GM13976 (cell line): ENCODE measurements at places on chromosomes 2 and 18.

GRCh38 chr2:208363485-208363884 is 43.1 kb upstream of the PTH2R start:
- DNase-seq: no peak

DNA sequence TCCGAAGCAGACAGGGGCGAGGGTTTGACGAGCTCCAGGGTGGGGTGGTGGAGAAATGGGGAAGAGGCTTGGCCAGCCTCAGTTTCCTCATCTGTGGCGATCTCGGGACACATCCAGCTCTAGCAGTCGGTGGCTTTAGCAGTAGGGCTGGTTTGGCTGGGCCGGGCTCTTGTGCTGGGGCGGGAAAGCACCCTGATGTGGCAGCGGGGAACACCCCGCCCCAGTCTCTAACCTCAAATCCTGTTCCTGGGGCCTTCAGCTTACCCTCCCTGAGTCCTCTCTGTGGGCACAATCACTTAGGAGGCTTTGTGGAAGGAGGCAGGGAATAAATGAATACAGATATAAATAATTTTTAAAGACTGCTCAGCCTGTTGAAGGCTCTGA is 26.5 kb upstream of the MCFD2 start:
- peak; percentile 73 for DNase-seq

DNA sequence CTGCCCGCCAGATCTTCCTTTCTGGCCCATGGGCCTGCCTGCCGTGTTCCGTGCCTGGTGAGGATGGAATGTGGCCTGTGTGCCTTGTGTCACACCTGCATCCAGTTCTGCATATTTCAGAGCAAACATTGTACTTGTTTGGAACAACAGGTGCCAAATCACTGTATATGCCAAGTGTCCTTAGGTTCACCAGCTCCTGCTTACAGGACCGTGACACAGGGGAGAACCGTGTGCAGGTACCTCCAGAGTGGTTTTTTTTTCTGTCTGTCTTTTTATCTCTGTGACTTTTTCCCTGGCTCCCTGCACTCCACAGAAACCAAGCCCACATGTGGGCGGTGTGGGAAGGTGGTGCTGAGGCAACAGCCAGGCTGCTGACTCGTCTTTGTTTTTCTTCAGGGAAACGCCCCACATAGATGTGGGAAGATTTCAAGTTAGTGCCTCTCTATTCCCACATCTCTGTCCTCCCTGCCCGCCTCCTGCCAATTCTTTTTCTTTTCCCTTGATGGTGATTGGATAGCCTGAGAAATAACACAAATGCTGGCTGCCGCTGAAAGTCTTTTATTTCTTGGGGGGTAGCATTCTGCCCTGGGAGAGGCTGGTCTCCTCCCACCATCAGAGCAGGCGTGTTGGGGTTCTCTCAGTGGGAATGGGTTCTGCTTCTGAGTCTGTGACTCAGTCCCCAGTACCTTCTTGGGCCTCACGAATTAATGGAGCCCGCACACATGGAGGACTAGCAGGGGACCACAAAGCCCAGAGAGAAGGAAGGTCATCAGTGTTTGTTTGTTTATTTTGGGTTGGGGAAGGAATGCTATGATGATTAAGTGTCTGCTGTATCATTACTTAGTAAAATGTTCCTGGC is 21.4 kb downstream of the GRHL1 start:
- no peak for DNase-seq

- DNase-seq: no peak
These were observed 320.0 kb downstream of the FSIP2 start for GRCh38 chr2:186058614-186059013.

- no peak for DNase-seq
These were observed 6.7 kb downstream of the CFAP36 start for GRCh38 chr2:55526174-55526573.

- no peak for DNase-seq
These were observed 7.5 kb upstream of the KDSR start for GRCh38 chr18:63374540-63374939.

- no peak for DNase-seq
These were observed 472.5 kb upstream of the PIK3C3 start for GRCh38 chr18:41482501-41482900.

DNA sequence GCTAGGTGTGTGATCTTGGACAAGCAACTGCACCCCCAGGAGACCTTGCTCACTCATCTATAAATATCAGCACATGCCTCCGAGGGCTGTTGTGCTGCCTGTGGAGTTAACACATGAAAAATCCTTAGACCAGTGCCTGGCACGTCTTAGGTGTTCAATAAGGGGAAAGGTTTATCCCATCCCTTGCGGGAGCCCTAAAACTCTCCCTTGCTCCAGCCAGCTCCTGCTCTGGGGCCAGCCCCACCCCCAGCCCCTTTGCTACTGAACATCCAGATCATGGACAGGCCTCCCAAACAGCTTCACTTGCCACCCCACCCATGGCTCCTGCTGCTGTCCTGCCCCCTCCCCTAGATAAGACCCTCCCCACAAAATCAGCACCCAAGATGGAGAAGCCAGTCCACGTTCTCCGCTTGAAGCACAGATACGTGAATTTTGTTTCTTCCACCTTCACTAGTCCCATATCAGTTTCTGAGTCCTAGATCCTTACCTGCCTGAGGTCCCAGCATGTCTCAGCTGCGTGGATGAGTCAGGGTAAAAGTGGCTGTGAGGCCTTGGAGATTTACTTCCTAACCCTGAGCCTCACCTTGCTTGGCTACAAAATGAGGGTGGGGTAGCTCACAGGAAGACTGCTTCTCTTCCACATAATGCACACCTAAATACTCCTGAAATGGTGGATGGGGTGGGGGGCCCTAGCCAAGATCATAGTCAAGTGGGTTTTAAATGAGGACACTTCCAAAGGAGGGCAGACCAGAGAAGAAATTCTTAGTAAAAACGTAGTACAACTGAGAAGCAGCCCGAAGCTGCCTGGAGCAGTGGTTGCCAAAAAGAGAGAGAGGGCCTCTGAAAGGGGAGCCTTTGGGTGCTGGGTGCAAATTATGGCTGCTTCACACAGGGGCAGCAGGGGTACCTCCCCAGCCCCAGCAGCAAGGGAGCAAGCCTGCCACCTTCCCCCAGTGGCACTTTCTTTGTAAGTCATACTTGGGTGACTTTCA is 40.4 kb downstream of the C1QL2 start:
- no peak for DNase-seq

GRCh38 chr2:228767196-228767595 is 503.9 kb downstream of the PID1 start:
- no peak for DNase-seq

DNA sequence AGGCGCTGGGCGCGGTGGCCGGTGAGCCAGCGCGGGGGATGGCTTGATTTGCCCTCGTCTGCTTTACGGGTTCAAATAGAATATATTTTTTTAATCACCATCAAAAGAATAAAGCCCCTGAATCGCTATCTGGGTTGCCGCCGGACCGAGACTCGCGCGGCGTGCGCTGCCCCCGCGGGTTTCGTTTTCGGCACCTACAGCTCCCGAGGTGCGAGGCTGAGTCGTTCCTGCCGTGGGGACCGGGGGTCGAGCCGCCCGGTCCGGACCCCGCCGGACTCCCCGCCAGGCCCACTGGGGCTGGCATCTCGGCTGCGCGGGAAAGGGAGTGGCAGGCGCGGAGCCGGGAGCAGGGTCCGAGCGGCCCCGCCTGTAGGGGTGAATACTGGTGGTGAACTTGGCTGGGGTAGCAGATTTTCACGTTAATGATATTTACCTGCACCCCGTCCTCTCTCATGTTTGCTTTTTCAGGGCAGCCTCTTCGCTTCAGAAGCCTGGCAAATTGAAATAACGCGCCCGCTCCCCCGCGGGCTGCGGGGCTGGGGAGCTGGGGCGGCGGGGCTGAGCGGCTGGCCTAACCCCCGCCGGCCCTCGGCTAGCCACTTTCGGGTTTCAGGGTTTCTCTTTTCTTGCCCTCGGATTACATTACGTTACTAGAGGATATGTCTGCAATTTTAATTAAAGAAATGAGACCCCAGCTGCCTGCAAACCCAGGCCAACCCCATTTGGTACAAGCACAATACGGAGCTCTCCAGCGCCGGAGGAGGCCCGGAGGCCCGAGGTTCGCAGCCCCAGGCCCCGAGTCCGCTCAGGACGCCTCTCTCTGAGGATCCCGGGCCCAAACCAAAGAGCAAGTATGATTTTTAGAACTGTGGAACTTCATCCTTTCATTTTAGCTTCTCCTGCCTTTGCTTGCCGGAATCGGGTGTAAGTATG is 1.7 kb upstream of the CELF4 start:
- DNase-seq: peak; percentile 38

DNA sequence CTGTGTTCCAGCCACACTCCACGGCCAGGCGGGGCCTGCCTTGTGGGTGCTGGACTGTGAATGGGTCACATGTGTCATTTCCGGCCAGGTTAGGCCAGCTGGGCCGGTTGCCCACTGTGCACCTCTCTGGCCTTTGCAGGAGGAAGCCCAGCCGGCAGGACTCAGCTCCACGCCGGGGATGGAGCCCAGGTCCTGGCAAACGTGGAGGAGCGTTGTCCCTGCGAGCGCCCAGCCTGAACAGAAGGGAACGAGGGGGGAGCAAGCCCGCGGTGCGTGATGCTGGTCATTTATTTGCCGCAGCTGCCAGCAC is 152.9 kb downstream of the PXDN start:
- DNase-seq: no peak

GRCh38 chr2:2045141-2045540 is 285.9 kb downstream of the MYT1L start:
- no peak for DNase-seq

DNA sequence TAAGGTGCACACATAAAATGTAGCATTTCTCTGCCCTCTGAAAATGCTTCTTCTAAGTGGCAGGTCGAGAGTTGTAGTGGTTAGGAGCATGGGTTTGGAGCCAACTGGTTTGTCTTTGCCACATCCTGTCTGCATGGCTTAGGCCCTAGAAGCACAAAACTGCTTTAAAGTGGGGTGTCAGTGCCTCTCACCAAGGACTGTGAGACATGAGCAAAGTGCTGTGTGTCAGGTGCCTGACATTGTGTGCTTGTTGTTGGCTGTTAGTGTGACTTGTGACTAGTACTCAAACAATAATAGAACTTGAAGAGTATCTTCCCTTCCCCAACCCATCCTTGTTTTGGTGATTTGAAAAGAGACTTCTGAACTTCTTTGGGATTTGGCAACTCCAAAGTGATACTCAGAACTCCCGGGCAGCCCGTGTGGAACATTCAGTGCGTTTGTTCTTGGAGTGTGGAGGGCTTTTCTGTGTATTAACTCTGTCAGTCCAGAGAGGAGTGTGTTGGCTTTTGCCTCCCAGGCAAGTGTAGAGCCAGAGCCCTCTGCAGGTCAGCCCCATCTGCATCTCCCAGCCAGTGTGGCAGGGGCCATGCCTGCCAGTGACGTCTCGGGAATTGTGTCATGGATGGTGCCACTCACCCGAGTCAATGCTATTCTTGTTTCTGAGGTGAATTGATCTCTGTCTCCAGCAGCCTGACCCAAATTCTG is 5.0 kb downstream of the MGAT5 start:
- DNase-seq: no peak

- no peak for DNase-seq
These were observed 112.5 kb downstream of the AP1S3 start for GRCh38 chr2:223724861-223725260.

DNA sequence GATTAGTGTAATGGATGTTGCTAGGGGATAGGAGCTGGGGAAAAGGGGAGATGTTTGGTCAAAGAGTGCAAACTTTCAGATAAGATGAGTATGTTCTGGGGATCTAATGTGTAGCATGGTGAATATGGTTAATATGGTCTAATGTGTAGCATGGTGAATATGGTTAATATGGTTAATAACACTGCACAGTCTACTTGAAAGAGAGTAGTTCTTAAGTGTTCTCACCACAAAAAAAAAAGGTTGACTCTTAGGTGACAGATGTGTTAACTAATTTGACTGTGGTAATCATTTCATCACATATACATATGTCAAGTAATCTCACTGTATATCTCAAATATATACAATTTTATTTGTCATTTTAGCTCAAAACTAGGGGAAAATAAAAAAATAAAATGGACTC is 121.3 kb upstream of the CD226 start:
- no peak for DNase-seq

- no peak for DNase-seq
These were observed 128.0 kb downstream of the EPHA4 start for GRCh38 chr2:221444106-221444505.

- no peak for DNase-seq
These were observed 24.4 kb downstream of the MBP start for GRCh38 chr18:77108001-77108692.

DNA sequence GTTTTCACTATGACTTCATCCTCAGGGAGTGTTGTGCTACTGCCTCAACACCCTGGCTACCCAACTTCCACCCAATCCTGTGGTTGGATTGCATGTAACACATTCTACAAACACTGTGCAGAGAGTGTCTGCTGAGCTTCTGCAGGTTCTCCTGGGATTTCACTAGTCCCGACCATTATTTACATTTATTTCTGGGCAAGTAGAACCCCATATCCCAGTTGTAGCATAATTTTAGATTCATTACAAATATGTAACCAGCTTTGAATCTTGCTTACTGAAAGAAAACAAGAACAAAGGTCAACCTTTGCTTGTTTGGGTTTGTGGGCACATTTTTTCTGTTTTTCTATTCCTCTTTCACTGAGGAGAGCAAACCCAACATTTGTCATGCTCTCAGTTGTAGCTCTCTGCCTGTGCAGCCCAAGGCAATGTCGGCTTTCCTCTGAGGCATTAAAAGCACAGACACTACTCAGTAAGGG is 2036.1 kb upstream of the LRRTM1 start:
- DNase-seq: no peak

- DNase-seq: no peak
These were observed 40.2 kb downstream of the EFEMP1 start for GRCh38 chr2:55883357-55883756.

DNA sequence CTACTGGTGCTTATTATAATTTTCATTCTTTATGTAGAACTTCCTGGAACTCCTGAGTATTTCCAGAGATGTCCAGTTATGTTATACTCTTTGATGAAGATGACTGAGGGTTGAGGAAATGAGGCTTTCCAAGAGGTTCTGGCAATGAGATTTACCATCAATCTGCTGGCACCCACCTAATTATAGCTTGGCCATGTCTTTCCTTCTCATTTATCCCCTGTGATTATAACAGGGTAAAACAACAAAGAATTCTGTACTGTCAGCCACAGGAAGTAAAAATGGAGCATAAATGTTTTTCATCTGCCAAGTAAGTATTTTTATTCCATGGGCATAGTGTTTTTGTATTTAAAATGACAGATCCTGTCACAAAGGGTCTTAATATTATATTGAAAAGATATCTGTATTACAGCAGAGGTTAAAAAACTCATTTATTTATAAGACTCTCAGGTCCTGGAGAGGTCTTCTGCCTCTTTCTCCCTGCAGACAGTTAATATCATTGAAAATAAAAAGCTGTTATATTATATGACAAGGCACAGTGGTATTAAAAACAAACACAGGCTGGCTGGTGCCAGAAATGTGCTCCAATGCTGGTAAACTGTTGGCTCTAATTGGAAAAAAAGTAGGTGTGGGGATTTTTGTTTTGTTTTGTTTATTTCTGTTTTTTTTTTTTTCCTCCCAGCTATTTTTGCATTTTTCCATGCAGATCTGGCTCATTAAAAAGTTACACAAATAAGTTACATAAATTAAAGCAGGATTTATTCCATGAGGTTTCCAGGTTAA is 1764.1 kb upstream of the CELF4 start:
- no peak for DNase-seq

- no peak for DNase-seq
These were observed 64.1 kb downstream of the DTNA start for GRCh38 chr18:34773961-34774766.
